DND-41 (cell line): ENCODE measurements at places on chromosomes 7 and 10.

GRCh38 chr10:47349516-47349915 is 1.4 kb downstream of the RBP3 start:
- peaks cover 19% of the 10 kb centered on the region for H3K27me3 ChIP-seq
- no peak for DNase-seq
- H3K36me3 ChIP-seq: no peaks in the 10 kb centered on the region
- no peaks in the 10 kb centered on the region for H3K4me1 ChIP-seq

GRCh38 chr10:96338279-96338925 is 20.4 kb downstream of the OPALIN start:
- H3K36me3 ChIP-seq: peaks cover 85% of the 10 kb centered on the region
- H3K4me1 ChIP-seq: peaks cover 18% of the 10 kb centered on the region
- no peaks in the 10 kb centered on the region for H3K27me3 ChIP-seq
- peak overlapping the region; percentile 52; the same call in 1 of the 2 replicates for H3K27ac ChIP-seq
- DNase-seq: no peak
- H3K4me3 ChIP-seq: no peak overlapping the region

DNA sequence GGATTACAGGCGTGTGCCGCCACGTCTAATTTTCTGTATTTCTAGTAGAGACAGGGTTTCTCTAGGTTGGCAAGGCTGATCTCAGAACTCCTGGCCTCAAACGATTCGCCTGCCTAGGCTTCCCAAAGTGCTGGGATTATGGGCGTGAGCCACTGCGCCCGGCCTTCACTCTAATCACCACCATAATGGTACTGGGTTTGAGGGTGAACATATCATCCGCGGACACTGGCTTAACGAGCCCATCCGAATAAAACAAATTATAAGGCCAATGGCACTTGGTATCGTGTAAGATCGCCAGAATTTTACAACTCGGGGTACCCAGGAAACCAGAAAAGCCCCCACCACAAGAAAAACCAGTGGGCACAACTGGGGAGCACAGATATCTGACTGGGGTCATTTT is 580 bp downstream of the FAM200A start:
- H3K4me3 ChIP-seq: peak overlapping the region; percentile 91
- no peaks in the 10 kb centered on the region for H3K27me3 ChIP-seq
- peak overlapping the region; percentile 85 for H3K27ac ChIP-seq
- DNase-seq: no peak
- H3K4me1 ChIP-seq: peaks cover 39% of the 10 kb centered on the region

GRCh38 chr7:141263983-141264382 is 190.1 kb downstream of the TMEM178B start:
- no peak overlapping the region for H3K27ac ChIP-seq
- no peak overlapping the region for H3K4me3 ChIP-seq
- no peak for DNase-seq
- H3K36me3 ChIP-seq: no peaks in the 10 kb centered on the region
- no peaks in the 10 kb centered on the region for H3K27me3 ChIP-seq
- no peaks in the 10 kb centered on the region for H3K4me1 ChIP-seq

- no peak for DNase-seq
- H3K36me3 ChIP-seq: no peaks in the 10 kb centered on the region
- H3K27ac ChIP-seq: no peak overlapping the region
- no peak overlapping the region for H3K4me3 ChIP-seq
These were observed 7.0 kb upstream of the ARHGAP12 start for GRCh38 chr10:31935678-31936077.

DNA sequence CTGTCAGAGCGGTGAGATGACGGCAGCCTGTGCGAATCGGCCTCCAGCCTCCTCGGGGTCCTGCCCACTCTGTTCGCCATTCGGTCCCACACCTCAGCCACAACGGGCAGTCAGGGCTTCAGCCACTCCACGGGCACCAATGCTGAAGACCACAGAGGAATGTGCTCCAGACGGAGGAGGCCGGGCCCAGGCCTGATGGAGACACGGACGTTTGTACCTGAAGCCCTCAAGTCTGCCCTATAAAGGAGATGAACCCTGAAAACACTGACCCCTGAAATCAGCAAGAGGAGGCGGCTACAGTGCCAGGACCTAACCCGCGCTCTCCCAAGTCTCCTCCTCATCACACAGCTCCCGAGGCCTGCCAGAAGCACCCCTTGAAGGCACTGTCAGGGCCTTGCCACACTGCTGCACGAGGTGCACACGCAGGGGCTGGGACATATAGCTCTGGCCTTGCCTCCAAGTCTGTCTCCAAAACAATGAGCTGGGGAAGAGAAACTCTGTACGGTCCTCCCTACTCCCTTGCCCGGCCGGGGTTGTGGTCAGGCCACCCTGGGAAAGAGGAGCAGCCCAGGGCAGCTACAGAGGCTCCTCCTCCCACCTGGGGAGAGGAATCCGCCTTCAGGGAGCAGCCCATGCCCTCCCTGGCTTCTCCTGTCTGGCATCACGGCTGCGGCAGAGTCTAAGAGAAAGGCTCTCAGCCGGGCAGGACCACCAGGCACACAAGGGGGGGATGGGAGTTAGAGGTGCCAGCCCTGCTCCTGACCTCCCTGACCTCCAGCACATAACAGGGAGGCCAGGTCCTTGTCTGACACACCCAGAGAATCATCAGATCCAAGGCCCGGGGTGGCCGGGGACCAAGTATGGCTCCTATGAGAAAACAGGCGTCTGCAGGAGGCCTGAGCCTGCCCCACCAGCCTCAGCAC is 310.1 kb downstream of the PTPRN2 start:
- no peaks in the 10 kb centered on the region for H3K36me3 ChIP-seq
- H3K4me3 ChIP-seq: no peak overlapping the region
- H3K27me3 ChIP-seq: no peaks in the 10 kb centered on the region
- DNase-seq: no peak
- H3K4me1 ChIP-seq: no peaks in the 10 kb centered on the region

DNA sequence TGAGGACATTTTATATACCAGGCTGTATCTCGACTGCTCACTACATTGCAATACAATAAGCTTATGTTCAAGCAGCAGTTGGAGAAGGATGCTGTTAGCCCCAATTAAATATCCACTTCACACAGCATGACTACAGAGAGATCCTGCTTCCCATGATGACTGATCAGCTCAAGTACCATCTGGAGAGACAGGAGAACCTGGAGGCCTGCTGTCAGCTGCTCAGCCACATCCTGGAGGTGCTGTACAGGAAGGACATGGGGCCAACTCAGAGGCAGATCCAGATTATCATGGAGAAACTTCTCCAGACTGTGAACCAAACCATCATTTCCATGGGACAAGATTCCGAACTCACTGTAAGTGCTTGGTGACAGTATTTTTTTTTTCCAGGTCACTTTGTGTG is 22.5 kb downstream of the RNF133 start:
- no peak for DNase-seq
- H3K27me3 ChIP-seq: no peaks in the 10 kb centered on the region
- H3K36me3 ChIP-seq: no peaks in the 10 kb centered on the region
- H3K4me3 ChIP-seq: no peak overlapping the region
- no peak overlapping the region for H3K27ac ChIP-seq

GRCh38 chr7:155363146-155363539 is 65.5 kb downstream of the INSIG1 start:
- no peak overlapping the region for H3K27ac ChIP-seq
- H3K27me3 ChIP-seq: peaks cover 18% of the 10 kb centered on the region

- no peak overlapping the region for H3K27ac ChIP-seq
- H3K36me3 ChIP-seq: no peaks in the 10 kb centered on the region
- no peak for DNase-seq
- H3K4me3 ChIP-seq: no peak overlapping the region
- H3K4me1 ChIP-seq: no peaks in the 10 kb centered on the region
These were observed 189.1 kb downstream of the SKAP2 start for GRCh38 chr7:26675143-26675887.

GRCh38 chr7:123747620-123748141 is 1.1 kb downstream of the WASL start:
- peak overlapping the region; percentile 96 for H3K4me3 ChIP-seq
- H3K27me3 ChIP-seq: no peaks in the 10 kb centered on the region
- peaks cover 10% of the 10 kb centered on the region for H3K36me3 ChIP-seq
- H3K4me1 ChIP-seq: peaks cover 67% of the 10 kb centered on the region
- peak overlapping the region; percentile 94 for H3K27ac ChIP-seq
